Hepatocyte (in vitro differentiated cells): ENCODE measurements at places on chromosomes 11 and 22. TPM values are rescaled to one million over a fixed set of nuclear protein-coding genes. Genes with fewer than 3 reads are reported as not detected.

Gene P2RX6
- 8.0 and 12.9 TPM in 2 replicates for polyA plus RNA-seq

Gene TOMT
- not detected in 2 replicates for polyA plus RNA-seq

Gene APLNR
- 3.3 and 3.9 TPM in 2 replicates for polyA plus RNA-seq

Gene VSIG10L2
- polyA plus RNA-seq, result 0.04 TPM in 1 of 2 replicates, not detected in the other

Gene CABP4
- not detected in 2 replicates for polyA plus RNA-seq

Gene KCNJ11
- polyA plus RNA-seq, result 0.31 and 1.6 TPM in 2 replicates
